Subcutaneous adipose tissue (tissue), 4 donors: ENCODE measurements at places on chromosomes 3 and 15. TPM values are rescaled to one million over a fixed set of nuclear protein-coding genes. Genes with fewer than 3 reads are reported as not detected.

FMN1 gene
- 51.1 TPM for total RNA-seq

EPHB3 gene
- not detected for total RNA-seq

POTEB3 gene
- not detected for total RNA-seq

MYL3 gene
- 5.1 TPM for total RNA-seq
